Activated CD4-positive, alpha-beta T cell treated with anti-CD3 and anti-CD28 coated beads, Interleukin-2, amount 10 ng/mL, durations not matched to agents 7 days and 5 days (primary cell): ENCODE measurements at places on chromosomes 3 and 15. TPM values are rescaled to one million over a fixed set of nuclear protein-coding genes. Genes with fewer than 3 reads are reported as not detected.

The SYNM gene
- total RNA-seq = 0.08 TPM

The CSTA gene
- total RNA-seq = not detected

DNA sequence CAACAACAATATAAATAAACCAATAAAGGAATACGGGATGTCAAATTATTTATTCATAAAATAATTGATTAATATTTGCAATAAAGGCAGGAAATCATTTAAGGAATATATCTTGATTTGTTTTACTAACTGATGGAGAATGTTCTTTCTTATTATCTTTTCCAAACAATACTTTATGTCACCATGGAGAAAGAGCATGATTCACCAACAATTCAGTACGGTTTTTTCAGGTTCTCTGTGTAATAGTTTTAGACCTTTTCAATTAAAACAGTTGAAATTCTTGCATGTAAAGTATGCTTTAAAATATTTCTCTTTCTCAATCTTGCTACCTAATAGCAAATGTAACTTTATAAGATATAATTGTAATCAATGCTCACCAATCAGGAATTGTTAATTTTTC is 41.7 kb upstream of the MBNL1 start:
- H3K4me1 ChIP-seq = peaks cover 43% of the 10 kb centered on the region
- no peaks in the 10 kb centered on the region for H3K27me3 ChIP-seq
- no peak for DNase-seq
- no peak overlapping the region for H3K27ac ChIP-seq
- peaks cover 6% of the 10 kb centered on the region for H3K36me3 ChIP-seq
- H3K4me3 ChIP-seq = no peak overlapping the region

The CATSPER2 gene
- total RNA-seq = 1.4 TPM

GRCh38 chr3:171685116-171685895 is 125.0 kb downstream of the PLD1 start:
- H3K4me3 ChIP-seq = no peak overlapping the region
- H3K27me3 ChIP-seq = peaks cover 8% of the 10 kb centered on the region
- no peaks in the 10 kb centered on the region for H3K36me3 ChIP-seq
- no peak overlapping the region for H3K27ac ChIP-seq

GRCh38 chr15:48641416-48641815 is 4.1 kb downstream of the FBN1 start:
- H3K4me3 ChIP-seq = no peak overlapping the region
- no peak overlapping the region for H3K27ac ChIP-seq
- DNase-seq = no peak
- H3K36me3 ChIP-seq = no peaks in the 10 kb centered on the region
- peaks cover 38% of the 10 kb centered on the region for H3K27me3 ChIP-seq

The TM4SF1 gene
- total RNA-seq = not detected

DNA sequence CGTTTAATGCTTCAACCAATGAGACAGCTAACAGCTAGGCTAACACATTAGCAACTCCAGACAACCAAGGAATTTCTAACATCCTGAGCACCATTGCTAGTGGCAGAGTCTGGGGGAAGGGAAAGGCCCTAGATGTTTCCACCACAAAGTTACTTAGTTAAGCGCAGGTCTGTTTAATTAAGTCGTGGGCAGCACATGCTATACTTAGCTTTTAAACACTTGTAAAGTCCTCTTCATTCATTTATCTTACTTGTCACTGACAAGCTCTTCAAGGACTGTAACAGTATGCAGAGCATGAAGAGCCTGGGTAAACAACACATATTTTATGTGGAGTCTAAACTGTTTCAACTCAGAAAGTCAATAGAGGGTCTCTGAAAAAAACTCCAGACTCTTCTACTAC is 221.1 kb upstream of the WNT5A start:
- no peak overlapping the region for H3K27ac ChIP-seq
- H3K4me1 ChIP-seq = no peaks in the 10 kb centered on the region
- H3K27me3 ChIP-seq = peaks cover 2% of the 10 kb centered on the region
- no peak overlapping the region for H3K4me3 ChIP-seq
- no peaks in the 10 kb centered on the region for H3K36me3 ChIP-seq
- DNase-seq = no peak

- peaks cover 7% of the 10 kb centered on the region for H3K4me1 ChIP-seq
- H3K36me3 ChIP-seq = no peaks in the 10 kb centered on the region
- H3K27me3 ChIP-seq = peaks cover 5% of the 10 kb centered on the region
- no peak overlapping the region for H3K4me3 ChIP-seq
Measured at GRCh38 chr15:56082263-56082761, 88.9 kb upstream of the NEDD4 start.

DNA sequence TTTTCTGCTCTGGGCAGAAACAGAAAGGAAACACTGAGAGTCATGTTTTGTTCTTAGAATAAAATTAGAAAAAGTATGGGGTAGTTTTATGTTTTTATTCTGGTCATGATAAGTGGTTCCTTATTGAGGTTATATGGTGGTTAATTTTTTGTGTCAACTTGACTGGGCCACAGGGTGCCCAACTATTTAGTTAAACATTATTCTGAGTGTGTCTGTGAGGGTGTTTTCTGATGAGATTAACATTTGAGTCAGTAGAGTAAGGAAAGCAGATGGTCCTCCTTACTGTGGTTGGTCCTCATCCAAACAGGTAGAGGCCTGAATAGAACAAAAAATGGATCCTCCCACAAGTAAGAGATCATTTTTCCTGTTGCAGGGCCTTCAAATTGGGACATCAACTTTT is 98.9 kb downstream of the C3orf38 start:
- no peak overlapping the region for H3K27ac ChIP-seq
- no peaks in the 10 kb centered on the region for H3K27me3 ChIP-seq
- no peak for DNase-seq
- no peak overlapping the region for H3K4me3 ChIP-seq
- H3K4me1 ChIP-seq = no peaks in the 10 kb centered on the region
